ENCODE measurements at places on chromosomes 7 and 10.

DNA sequence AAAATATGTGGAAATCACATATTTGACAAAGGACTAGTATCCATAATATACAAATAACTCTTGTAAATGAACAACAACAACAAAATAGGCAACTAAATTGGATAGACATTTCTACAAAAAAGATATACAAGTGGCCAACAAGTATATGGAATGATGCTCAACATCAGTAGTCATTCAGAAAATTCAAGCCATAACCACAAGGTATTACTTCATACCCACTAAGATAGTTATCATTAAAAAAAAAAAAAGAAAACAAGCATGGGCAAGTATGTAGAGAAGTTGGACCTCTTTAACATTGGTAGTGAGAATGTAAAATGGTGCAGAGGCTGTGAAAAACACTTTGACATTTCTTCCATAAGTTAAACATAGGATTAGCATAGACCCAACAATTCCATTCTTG lies 80.8 kb downstream of the CYP26A1 start:
- DNase-seq, result no peak

DNA sequence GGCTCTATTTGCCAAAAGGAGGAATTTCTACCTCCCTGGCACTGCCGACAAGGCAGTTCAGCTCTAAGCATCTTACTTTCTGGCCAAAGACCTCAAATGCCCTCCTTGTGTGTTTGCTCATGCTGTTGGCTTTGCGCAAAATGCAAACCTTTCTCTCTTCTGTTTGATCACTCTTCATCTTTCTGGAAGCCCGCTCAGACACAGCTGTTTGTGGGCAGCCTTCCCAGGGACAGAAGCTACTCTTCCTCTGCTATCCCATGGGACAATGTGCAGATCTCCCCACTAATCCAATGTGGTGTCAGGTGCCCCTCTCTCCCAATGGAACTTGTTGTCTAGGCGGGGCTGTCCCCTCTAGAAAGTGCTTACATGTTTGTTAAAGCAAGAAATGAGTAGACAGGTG lies 278.7 kb downstream of the CCSER2 start:
- no peak for DNase-seq

GRCh38 chr7:144378651-144379050 lies 23.4 kb downstream of the ARHGEF5 start:
- no peak for DNase-seq

DNA sequence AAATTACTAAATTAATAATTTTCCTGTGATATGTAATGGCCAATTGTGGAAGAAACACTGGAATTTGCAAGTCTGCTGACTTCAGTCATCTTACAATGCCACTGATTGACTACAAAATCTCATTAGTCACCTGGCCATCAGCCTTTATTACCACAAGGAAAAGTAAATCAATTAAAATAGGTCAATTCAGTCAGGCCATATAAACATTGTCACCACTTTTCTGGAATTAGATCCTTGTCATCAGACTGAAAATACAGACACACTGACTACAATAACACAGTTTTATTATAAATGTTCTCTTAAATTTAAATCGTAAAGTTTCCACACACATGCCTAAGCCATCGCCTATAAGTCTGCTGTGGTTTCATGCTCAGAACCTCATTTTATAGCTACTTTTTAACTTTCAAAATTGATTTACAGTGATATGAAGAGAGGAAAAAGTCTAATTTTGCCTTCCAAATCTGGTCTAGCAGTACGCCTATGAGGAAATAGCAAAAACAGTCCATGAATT lies 54.2 kb downstream of the RTKN2 start:
- DNase-seq, result no peak

- DNase-seq, result no peak
These were observed 11.0 kb upstream of the AHCYL2 start for GRCh38 chr7:129213828-129214227.

DNA sequence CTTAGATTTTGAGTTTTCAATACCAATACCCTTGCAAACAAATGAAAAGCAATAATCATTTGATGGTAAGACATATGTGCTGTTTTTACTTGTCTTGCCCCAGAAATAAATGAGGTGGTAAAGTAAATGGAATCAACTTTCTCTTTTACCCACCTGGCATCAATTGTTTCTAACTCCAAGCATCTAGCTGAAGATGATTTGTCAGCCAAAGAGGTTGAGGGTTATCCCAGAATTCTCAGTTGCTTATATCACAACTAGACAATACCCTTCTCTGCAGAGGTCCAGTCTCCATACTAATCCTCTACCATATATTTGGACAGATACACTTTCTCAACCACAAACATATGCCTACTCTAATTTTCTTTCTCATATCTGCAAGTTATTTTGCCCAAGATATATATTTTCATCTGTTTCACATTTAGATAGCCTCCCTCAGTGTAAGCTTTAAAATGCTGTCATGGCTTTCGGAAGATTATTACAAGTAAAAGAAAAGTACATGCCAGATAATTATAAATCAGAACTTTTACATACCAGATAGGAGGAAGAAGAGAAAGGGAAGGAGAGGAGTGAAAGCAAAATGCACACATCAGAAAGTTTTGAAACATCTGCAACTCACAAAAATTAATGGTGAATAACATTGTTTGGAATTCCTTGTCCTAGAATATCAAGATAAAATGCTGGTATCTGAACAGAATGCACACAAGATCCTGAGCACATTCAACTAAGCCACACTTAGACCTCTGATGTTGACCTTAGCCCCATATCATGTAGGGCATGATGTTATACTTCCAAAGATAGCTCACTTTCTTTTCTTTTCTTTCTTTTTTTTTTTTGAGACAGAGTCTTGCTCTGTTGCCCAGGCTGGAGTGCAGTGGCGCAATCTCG lies 146.6 kb downstream of the REEP3 start:
- no peak for DNase-seq

DNA sequence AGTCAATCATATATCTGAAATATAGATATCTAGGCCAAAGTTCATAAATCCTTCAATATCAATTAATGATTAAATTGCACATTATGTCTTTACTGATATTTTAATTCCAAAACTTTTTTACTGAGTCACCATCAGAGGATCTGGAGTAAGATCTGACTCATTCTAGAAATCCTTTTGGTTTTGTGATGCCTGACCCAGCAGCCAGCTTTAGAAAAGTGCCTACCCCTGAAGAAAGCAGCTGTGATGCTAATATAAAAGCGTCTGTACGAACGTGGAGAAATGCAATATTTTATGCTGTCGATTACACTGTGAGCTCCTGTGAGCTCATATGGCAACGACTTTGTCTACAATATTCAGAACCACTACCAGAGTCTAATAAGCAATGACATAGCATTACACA lies 142.5 kb upstream of the LRRTM3 start:
- DNase-seq, result no peak

DNA sequence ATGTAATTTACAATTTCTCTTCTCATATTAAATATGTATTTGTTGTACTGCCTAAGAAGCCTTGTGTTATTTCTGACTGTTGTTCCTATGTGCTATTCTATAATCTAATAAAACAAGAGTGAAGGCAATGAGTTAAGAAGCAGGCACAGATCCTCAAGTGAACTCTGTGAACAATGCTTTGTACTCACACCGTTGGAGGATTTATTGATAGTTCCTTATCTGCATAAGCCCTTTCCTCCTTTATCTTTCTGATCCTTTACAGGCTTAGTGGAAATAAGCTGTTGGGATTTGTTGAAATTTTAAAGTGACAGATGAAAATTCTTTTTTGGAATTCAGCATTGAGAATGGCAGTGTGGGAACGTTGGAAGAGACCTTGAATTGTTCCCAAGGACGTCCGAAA lies 329.6 kb upstream of the NPVF start:
- DNase-seq, result no peak

DNA sequence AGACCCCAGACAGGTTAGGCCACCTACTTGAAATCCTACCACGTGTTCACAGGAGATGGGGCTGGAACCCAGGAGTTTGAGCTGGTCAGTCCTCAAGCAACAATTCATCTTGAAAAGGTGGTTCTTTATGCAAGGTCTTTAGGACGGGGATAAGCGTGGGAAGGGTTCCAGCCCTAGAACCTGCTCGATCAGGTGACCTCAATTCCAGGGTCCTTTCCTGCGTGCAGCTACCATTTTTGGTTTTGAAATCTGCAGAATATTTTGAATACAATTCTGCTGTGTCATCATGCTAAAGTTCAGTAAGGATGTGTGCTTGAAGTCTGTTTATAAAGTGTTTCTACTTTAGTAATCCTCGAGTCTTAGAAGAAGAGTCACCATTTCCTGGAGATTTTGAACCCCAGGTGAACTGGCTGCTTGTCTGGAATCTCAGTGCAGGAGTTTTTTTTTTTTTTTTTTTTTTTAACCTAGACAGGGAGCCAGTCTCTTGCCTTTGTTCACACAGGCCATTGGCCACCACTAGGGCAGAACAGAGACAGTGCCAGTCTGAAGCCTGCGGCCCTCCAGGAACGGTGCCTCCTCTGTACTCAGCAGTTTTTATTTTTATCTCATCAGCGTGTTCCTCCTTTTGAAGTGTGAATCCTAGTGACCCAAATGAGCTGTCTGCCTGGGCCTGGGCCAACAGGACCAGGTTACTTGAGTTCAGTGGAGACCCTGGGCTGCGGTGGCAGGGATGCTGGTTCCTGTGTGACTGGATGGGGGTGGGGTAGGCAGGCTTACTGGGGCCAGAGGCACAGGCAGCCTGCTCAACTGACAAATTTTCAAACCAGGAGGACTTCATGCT lies 54.6 kb downstream of the EEPD1 start:
- DNase-seq, result no peak

DNA sequence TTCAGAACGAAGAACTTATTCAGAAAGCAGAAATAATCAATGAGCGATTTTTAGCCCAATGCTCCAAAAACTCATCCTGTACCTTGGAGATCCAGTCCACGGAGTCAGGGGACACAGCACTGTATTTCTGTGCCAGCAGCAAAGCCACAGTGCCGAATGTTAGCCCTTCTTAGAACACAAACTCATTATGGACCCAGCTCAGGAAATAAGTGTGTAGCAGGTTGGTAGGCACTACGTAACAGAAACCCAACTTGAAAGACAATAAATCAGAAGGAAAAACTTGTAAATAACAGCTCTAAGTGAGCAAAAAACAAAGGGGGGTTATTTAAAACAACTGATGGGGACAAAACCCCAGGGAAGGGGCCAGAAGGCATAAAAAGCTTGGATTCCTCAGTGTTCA lies 112.0 kb upstream of the PRSS1 start:
- DNase-seq, result no peak

DNA sequence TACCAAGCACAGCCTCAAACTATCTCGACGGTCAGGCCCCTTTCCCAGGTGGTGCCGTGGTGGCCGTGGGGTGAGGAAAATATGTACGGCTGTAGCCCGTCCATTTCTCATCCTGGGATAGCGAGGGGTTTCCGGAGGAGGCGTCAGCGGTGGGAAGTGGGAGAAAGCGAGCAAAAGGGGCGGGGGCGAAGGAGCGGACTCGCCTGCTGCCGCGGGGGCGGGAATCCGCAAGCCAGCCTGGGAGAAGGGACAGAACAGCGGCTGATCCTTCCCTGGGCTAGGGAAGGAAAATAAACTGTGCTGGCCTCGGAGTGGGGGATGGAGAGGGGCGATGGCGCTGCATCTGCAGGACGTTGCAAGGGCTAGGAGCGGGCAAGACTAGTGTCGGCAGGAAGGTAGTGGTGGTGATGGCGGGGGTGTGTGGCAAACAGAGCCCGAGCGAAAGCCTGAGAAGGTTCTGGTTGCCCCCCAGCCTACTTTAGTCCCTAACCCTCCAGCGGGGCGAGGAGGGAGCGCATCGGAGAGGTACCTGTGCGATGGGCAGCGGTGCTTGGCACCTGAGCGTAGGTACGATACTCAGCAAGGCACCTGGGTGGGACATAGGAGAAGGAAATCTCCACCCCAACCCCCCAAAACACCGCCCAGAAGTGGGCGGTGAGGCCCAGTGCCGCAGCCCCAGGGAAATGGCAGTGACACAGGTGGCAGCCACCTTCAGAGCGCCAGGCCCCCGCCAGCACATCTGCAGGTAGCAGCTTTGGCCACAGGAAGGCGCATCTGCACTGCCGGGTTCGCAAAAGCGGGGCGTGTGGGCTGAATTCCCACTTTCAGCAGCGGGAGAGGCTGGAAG lies 49.9 kb upstream of the STEAP1B start:
- DNase-seq, result no peak

- DNase-seq, result no peak
These were observed 25.9 kb downstream of the TBXAS1 start for GRCh38 chr7:139854803-139855497.

GRCh38 chr10:124692100-124692446 lies 52.1 kb downstream of the FAM53B start:
- DNase-seq, result no peak

GRCh38 chr7:120475994-120476393 lies 203.0 kb downstream of the KCND2 start:
- no peak for DNase-seq

GRCh38 chr10:58435297-58435985 lies 50.2 kb downstream of the TFAM start:
- DNase-seq, result no peak

GRCh38 chr10:30092151-30092790 lies 32.9 kb upstream of the JCAD start:
- DNase-seq, result no peak

DNA sequence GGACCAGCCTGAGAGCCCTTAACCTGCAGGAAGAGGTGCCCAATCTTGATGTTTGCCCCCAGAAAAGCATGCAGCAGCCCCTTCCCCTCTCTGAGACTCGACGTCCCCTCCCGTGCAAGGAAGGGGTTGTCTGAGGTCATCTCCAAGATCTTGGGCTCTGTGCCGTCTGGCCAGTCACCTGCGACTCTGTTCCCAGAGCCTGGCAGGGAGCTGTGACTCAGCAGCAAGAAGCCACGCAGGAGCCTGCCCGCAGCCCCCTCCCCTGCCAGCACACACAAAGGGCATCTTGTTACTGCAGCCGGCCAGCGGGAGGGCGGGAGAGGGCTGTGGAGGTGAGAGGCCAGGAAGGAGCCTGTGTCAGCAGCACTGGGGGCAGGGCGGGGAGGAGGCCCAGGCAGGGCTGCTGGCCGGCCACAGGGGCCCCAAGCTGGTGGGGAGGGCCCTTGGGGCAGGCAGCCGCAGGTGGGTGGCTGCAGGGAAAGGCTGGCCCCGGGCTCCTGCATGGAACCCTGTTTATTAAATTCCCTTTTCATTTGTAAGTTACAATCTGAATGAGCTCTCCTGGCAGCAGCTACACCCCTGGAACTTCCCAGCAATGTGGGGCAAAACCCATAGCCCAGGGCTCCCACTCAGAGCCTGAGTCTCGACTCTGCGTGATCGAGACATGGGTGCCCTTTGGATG lies 103.7 kb upstream of the ZMIZ1 start:
- peak; percentile 79 for DNase-seq

DNA sequence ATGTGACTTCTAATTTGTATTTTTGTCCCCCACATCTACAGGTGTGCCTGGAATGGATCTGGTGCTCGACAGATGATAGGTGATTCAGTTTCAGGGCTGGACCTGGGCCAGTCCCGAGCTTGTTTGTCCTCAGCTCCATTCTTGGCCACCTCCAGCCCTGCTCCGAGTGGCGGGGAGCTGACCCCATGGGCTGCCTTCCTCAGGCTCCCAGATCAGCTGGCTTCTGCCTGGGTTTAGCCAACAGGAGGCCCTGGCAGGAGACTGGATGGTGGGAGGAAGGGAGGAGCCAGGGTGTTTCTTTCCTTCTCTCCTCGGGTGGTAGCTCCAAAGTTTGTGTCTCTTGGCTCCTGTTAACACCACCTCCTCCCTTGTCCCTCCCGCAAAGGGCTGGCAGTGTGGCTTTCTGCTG lies 75.2 kb downstream of the CDH23 start:
- no peak for DNase-seq

- no peak for DNase-seq
These were observed 623.2 kb downstream of the CCSER2 start for GRCh38 chr10:84951616-84952015.

GRCh38 chr10:14698111-14698828 lies 76.4 kb downstream of the FAM107B start:
- DNase-seq, result no peak
